Stimulated activated CD4-positive, alpha-beta T cell treated with anti-CD3 and anti-CD28 coated beads, Interleukin-4, amount 100 ng/mL, for 48 hours (primary cell): ENCODE measurements at places on chromosomes 2 and 18.

- DNase-seq: no peak
Observed at GRCh38 chr2:153477636-153478288, 800 bp downstream of the RPRM start.

- DNase-seq: no peak
Observed at GRCh38 chr18:6286585-6286984, 128.1 kb downstream of the L3MBTL4 start.

DNA sequence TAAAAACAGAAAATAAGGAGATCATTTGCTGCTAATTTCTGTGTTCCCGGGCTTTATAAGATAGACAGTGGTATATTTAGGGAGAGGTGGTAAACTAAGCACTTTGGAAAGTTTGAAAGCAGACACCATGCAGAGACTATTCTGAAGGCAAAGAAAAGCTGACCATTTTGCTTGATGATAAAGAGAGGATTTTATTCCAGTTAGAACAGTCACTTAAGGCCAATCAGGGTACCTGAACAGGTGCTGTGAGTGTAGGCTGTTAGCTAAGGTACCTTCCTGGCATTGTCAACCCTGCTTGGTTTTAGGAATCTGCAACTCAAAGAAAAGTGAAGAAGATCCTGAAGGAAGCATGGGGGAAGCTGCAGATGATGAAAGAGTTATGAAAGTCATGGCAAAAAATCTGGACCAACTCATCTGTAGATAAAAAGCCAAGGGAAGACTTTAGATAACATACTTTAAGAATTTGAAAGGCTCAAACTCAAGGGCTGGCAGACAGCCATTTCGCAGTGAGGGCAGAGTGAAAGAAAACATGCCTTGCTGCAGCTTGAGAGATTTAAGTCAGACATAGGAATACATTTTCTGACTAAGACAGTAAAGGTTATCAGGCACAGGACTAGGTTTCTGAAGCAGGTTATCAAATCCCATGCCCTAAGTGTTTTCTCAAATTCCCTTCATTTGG lies 80.1 kb upstream of the ARL5A start:
- no peak for DNase-seq

GRCh38 chr18:31255953-31256352 lies 62.0 kb upstream of the DSG1 start:
- no peak for DNase-seq

- no peak for DNase-seq
Observed at GRCh38 chr2:54610700-54611099, 112.8 kb upstream of the EML6 start.

DNA sequence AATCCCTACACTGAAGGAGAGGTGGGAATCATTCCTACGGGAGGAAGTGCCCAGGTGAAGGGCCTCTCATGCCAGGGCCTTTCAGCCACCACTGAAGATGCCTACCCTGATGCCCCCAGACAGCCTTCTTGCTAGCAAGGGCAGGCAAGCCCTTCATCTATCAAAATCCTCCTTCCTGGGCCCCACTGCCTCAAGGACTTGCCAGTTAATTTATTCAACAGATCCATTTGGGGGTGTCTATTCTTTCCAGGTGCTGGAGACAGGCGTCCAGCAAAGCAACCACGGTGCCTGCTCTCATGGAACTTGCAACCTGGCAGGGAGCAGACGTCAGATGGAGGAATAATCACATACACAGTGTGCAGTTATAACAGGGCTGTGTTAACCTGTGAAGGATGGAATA lies 95.5 kb downstream of the GYPC start:
- DNase-seq: no peak

DNA sequence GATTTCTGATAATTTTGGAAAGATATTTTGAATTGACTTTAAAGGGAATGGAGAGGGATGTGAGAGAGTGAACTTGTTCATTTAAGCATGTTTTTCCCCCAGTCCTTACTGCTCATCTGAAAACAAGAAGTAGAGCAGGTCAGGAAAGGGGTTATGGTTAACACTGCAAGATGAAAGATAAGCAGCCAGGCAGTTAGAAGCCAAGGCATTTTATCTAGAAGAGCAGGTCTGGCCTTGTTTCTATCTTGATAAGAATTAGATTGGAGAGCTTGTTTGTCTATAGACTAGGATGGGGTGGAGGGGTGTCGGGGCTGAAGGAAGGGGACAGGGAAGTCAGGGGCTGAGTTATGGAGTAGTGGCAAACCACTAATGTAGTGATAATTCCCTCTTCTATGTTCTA lies 171.6 kb downstream of the IKZF2 start:
- no peak for DNase-seq

- no peak for DNase-seq
Observed at GRCh38 chr2:225889452-225889851, 489.9 kb downstream of the NYAP2 start.

- DNase-seq: no peak
Observed at GRCh38 chr2:219207884-219208740, 1.5 kb downstream of the ZFAND2B start.

DNA sequence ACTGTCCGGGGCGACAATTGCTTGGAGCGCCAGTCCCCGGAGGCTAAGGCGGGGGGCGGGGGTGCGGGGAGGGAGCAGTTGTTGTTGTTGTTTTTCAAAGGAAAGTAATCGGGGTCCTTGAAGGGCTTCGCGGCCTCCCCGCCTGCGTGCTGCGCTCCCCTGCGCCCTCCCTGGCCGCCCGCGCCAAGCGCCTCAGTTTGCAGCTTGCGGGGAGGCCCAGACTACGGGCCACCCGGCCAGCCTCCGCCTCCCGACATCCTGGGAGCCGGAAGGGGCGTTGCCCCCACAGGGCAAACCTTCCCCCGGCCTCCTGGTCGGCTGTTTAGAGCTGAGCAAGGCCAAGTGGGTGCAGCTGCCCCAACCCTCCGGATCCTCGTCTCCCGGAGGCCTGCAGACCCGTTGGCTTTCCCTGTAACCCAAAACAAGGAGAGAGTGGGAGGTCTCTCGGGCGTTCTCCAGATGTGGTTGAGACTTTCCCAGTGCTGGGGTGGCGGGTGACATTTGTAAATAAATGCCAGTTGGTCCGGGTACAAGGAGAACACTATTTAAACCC lies 3.7 kb upstream of the SIX3 start:
- DNase-seq: no peak

- DNase-seq: no peak
Observed at GRCh38 chr2:157197848-157198247, 59.7 kb upstream of the GALNT5 start.

- no peak for DNase-seq
Observed at GRCh38 chr2:175282300-175282699, 100.8 kb upstream of the ATP5MC3 start.

- DNase-seq: no peak
Observed at GRCh38 chr2:215522237-215522636, 86.4 kb upstream of the FN1 start.

DNA sequence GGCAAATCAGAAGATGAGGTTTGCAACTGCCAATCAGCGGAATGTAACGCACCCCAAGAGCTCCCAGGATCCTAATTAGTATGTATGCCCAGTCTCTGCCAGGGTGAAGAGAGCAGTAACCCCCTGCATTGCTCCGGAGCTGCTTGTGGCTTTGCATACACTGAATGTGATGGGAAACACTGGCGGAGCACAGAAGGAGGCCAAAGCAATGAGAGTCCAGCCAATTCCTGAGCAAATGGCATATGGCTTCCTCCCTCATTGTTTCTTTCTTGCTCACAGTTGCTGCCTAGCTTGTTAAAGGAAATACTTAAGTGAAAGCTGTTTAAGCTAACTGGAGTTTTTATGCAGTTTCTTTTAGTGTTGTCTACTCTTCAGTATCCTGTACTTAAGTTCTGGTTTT lies 343.5 kb upstream of the NT5C1B start:
- no peak for DNase-seq

GRCh38 chr2:231523451-231524285 lies 6.6 kb downstream of the NMUR1 start:
- no peak for DNase-seq

DNA sequence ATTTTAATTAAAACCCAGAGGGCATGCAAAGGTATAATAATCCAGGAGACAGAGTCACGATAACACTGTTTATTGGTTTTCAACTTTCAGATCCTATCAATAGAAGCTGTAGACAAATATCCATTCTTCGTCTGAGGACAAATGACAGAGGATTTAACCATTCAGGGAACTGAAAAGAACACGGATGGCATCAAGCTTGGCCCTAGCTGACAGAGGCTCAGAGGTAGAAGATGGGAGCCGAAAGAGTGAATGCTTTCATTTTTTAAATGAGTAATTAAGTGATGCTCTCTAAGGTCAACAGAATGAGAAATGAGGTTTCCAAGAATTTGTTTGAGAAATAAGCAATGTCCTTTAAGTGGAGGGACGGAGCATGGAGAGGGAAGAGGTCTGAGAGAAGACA lies 62.1 kb downstream of the BCL2 start:
- DNase-seq: no peak

DNA sequence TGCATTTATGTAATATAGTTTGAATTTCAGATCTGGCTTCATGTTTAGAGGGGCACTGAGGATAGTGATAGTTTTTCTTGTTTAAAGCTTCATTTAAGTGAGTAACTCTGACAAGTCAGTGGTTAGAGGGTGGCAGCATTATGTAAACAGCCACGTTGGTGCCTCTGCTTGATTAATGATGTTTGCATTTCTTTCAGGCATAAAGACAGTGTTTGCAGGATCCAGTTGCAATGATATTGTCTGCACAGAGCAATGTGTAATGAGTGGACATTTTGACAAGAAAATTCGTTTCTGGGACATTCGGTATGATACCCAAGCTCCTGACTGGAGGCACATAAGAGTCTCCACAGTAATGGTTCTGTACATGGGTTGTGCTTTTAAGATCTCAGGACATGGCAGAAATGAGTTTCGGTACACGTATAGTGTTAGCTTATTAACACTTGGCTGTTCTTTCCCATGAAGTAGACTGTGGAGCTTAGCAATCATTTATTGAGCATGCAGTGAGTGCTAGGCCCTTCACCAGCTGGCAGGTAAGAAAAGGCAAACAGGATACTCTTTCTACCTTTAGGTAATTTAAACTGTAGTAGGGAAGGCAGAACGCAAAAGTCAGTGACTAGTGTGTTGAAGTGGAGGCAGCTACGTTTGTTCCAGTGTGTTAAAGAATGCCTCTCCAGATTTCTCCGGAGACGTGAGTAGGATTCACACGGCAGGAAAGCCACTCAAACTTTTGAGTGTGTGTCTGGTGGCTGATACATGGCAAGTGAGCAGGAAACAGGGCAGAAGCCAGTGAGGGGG lies 17.4 kb upstream of the SAG start:
- no peak for DNase-seq

GRCh38 chr2:173831312-173832229 lies 133.6 kb downstream of the SP3 start:
- no peak for DNase-seq

GRCh38 chr18:75739682-75740081 lies 312.2 kb upstream of the SMIM21 start:
- DNase-seq: no peak

DNA sequence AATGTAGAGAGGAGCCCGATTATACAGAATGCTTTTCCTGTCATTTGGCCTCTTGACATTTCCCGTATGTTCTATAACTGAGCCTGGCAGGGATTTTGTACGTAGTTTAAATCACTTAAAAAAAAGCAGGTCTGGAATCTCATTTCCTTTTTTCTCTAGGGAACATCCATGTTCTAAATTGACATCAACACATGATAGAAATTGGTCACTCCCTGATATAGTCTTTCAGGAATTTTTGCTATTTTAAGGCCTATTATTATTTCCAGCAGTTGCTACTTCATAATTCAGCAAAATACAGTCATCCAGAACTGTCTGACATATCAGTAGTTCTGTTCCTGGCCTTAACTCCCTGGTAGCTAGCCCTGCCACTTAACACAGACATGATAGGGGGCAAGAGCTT lies 565.7 kb upstream of the ZEB2 start:
- no peak for DNase-seq

DNA sequence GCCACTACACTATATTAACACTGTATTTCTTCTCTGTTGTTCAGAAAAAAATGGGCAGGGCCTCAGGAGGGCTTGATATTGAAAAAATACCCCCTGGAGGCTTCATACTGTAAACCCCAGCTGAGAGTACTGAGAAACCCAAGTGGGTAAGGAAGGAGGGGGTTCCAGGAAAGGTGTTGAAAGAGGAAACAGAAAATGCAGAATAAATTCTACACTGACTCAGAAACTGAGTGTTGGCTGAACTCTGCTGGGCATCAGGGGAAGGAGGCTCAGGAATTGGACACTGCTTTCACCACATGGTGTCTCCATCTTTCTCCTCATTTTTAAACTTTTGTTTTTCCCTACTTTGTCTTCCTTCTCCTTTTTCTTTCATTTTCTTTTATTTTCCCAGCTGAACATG lies 253.7 kb downstream of the DYM start:
- no peak for DNase-seq

GRCh38 chr2:11656252-11656651 lies 13.7 kb downstream of the NTSR2 start:
- no peak for DNase-seq

DNA sequence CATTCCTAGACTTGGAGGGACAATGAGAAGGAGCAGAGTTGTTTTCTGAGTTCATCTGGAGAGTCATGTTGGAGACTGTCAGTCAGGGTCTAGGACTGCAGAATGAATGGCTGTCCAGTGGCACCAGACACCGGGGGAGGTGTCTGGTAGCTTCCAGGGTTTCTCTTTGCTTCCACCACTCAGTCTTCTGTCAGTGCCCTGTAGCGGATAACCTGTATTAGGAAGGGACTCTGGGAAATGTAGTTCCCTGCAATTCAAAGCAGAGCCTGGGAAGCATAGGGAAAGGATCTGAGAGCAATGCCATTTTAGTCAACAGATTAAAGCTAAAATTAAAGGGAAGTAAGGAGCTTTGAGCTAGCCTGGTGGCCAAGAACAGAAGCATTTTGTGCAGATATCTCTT lies 257.9 kb downstream of the THSD7B start:
- DNase-seq: no peak

DNA sequence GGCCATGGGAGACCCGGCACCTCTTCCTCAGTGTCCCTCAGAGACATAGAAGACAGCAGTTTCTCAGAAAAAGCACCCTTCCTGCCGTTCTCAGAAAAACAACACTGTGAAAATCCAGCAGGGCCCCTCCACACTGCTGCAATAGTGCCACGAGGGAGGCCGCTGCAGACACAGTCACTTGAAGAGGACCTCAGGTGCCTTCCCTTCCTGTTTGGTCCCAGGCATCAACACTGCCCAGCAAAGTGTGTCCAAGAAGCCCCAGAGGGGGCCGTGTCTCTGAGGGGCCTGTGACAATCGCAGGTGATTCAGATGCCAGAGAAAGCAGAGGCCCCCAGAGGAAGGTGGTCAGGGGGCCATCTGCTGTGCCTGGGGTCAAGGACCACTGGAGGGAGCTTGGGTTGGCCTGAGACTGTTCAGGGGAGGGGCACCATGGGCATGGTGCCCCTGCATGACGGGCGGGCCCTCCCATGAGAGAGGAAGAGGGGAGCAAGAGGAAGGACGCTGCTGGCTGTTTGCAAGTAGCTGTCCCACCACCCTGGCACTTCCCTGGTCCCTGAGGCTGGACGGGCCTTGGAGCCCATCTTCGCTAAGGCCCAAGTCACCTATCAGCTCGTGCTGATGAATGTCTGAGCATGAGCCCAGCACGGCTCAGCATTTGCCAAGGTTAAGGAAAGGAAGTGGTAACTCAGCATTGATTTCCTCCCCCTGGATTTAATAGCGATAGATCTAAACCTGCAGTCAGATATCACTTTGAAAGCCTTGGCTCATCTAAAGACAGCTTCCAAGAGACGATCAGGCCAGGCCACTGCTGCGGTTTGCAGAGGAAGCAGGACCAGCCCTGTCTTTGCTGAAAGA lies 9.1 kb downstream of the TWIST2 start:
- DNase-seq: no peak
